ENCODE measurements at places on chromosomes 3 and 15.

DNA sequence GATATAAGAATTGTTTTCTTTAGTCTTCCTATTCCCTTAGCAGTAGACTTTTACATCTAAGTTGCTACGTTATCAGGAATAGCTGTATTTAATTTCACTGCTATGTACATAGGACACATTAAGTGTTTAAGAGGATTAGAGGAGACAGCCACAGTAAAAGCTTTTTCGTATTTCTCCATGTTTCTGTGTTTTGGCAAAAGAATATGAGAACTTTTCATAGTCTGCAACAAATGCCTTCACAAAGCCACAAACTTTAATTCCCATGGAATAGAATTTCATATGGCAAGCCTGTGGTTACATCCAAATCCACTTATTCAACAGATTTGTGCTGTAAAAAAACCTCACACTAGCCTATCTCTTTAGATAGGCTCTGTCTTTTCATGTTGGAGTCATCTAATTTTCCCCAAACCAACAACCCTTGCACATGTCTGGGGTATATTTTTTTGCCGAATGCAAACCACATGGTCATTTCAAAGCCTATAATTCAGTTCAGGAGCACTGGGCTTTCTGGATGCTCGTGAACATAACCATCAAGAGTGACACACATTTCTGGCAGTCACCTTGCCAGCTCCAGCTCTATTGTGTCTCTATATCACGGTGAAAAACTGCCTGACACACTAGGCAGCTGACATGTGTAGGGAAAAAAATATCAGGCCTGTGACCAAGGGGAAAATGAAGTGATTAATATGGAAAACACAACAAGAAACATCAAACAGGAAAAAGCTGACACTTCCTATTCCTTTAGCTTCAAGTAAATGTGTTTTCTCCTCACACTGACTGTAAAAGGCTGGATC is 19.2 kb downstream of the PLD1 start:
- DNase-seq: no peak

GRCh38 chr3:37014620-37015019 is 21.3 kb downstream of the MLH1 start:
- no peak for DNase-seq

- no peak for DNase-seq
Observed at GRCh38 chr15:74317820-74318375, 49.5 kb downstream of the CYP11A1 start.

GRCh38 chr15:55151631-55152030 is 45.1 kb downstream of the RSL24D1 start:
- DNase-seq: no peak

GRCh38 chr3:197010556-197011351 is 18.9 kb downstream of the MELTF start:
- DNase-seq: no peak

GRCh38 chr15:52148403-52148802 is 35.8 kb upstream of the BCL2L10 start:
- DNase-seq: no peak

DNA sequence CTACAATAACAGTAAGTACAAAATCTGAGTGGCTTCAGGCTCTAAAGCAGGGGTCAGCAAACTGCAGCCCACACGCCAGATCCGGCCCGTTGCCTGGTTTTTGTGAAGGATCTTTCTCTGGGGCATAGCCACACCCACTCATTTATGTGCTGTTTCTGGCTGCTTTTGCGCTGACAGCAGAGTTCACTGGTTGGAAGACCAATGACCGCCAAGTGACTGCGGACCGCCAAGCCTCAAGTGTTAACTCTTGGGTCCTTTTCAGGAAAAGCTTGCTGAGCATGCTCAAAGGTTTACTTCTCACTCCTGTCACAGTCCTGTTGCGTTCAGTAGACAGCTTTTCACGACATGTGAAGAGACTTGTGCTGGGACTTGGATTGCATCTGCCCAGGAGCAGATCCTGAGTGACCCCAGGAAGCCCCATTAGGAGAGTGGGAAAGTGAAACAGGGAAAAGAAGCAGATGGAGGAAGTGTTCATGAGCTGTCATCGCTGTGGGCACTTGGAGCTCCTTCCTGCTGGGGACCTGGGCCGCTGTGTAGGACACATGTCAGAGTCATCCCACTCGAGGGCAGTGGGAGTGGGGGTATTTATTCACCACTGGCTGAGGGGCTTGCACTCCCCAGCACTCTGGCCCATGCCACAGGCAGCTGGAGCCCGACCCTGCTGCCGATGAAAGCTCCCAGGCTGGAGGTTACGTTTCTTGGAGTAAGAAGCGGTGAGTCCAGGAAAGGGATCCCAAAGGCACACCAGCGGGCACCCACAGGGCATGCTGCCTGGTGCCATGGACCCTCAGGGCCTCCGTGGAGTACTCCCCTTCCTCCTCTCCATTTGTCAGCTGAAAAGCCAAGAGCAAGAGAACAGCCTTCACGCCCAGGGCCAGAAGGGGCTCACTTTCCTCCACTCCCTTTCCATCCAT is 249.1 kb downstream of the PLCL2 start:
- no peak for DNase-seq

GRCh38 chr3:138078901-138079344 is 36.5 kb downstream of the DZIP1L start:
- DNase-seq: no peak

DNA sequence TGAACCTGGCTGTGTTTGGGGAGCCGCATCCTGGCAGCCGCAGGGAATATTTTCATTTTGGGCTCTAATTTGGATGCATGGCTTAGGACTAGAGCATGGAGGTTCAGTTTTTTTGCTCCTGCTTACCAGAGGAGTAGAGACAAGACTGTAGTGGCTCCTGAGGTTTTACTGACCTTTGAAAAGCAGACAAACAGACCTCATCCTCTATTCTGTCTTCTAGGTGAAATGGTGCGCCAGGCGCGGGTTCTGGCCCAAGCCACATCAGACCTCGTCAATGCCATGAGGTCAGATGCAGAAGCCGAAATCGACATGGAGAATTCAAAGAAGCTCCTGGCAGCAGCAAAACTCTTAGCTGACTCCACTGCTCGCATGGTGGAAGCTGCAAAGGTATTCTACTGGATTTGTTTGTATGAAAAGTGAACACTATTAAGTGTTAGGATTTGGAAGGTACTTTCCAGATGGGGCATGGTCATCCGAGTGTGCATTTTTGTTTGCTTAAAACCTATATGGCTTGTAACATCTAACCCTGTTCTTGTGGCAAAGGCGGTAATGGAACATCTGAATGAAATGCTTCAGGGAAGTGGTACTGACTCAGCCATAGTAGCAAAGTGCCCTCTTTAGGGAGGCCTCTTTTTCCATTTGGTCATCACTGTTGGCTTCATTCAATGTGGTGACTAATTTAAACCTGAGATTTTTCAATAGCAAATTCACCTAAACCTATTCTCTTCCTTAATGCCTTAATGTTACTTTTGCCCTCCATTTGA is 330.7 kb upstream of the TPM1 start:
- DNase-seq: peak; percentile 1

DNA sequence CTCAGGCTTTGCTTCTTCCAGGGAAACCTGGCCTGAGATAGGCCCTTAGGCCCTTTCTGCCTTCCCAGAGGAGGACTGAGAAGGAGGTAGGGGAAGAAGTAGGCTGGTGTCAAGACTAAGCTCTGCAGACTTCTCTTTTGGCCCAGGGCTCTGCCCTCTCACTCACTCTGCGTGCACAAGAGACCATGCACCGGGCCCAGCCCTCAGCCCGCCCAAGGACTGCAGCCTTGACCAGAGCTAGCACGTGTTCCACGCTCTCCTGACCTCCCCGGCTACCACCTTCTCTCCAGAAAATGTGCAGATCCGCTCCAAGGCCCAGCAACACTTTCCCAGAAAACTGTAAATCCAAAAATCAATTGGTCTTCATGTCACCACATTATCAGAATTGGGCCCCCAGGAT is 59.8 kb downstream of the SEMA5B start:
- DNase-seq: no peak

DNA sequence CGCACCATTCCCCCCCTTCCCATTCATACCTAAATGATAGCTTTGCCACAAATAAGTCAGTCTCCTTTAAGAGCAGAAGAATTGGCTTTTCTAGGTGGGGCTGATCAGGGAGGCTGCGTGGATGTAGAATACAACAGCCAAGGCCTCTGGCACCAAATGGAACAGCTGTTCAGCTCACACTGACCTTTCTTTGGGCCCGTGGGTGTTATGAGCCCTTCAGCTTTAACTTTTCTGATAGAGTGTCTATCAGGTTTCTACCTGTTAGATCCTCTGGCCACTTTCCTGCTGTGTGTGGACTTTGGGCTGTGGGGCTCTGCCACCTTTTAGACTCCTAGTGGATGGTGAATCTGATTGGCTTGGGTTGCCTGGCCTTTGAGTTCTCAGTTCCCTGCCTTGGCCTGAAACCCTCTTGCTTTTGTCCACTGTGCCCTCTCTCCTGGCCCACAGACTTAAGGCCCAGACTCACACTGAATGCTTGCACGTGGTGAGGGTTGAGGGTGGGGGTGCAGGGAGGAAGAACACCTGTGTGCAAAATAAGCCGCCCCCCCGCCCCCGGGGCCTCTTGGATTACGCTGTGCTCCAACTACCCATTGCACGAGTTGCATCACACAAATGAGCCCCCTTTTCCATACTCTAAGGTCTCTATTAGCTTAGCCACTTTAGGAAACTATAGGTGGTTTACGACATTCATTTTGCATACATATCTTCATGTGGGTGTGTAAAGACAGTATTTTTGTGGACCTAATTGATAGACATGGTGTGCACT is 1.3 kb upstream of the RFX7 start:
- DNase-seq: peak; percentile 12

DNA sequence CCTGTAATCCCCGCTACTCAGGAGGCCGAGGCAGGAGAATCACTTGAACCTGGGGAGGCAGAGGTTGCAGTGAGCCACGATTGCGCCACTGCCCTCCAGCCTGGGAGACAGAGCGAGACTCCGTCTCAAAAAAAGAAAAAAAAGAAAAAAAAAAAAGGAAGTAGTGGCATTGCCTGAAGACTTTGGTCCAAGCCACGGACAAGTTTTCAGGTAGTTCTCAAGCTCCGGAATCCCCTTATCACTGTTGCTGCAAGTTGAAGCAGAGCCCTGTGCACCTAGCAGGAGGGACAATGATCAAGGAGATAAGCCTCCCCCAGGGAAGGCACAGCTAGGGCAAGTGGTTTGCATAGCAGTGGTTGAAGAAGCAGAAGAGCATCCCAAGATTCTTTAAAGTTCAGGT is 97.6 kb downstream of the MEX3B start:
- no peak for DNase-seq

- no peak for DNase-seq
Observed at GRCh38 chr3:127431066-127431465, 143.2 kb upstream of the PRR20G start.

GRCh38 chr3:122088531-122088930 is 33.4 kb downstream of the CD86 start:
- no peak for DNase-seq

GRCh38 chr3:43870120-43870519 is 179.4 kb downstream of the ABHD5 start:
- no peak for DNase-seq

GRCh38 chr15:78620021-78620526 is 722 bp downstream of the CHRNA3 start:
- DNase-seq: no peak

GRCh38 chr15:74844319-74845207 is 1.6 kb upstream of the ULK3 start:
- DNase-seq: no peak

DNA sequence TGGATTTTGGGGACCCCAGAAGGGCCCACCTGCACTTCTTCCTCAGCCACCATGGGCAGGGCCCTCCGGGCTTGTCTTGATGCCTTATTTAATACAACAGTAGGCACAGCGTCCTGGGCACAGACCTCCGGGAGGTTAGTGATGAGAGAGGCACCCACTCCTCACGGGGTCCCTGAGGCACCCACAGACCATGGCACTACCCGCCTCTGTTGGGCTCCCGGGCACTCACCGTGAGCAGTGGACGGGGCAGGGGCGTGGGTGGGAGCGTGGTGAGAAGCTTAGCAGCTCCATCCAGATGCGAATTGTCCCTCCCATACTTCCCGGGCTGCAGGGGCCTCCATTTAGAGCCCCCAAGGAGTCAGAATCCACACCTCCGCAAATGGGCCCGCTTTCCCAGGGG is 317 bp upstream of the MESP2 start:
- DNase-seq: no peak

DNA sequence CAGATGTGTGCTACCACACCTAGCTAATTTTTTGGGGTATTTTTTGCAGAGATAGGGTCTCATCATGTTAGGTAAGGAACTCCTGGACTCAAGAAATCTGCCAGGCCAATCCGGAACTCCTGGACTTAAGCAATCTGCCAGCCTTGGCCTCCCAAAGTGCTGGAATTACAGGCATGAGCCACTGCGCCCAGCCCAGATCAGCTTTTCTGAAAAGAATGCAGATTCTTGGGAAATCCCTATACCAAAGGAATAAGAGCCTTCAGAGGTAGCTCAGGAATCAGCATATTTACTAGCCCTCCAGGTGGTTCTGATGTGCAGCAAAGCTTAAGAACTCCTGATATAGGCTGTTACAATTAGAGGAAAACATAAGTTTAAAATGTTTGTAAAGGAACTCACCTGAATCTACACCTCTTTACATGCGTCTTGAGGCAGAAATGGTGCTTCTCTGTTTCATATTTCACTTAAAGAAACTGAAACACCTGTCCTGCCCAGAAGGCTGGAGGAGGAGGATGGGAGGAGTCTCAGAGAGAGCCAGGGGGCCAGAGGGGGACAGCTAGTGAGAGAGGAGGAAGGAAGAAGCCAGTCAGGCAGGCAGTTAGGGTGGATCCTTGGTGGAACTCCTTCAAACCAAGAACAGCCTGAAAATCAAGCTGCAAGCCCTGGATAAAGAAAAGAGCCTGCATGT is at the start of gene XCR1:
TSS of gene XCR1 (minus strand) at position 463 of the 685 bp plus-strand sequence. CDS start 5,536 bp downstream, outside the sequence.
- DNase-seq: no peak

DNA sequence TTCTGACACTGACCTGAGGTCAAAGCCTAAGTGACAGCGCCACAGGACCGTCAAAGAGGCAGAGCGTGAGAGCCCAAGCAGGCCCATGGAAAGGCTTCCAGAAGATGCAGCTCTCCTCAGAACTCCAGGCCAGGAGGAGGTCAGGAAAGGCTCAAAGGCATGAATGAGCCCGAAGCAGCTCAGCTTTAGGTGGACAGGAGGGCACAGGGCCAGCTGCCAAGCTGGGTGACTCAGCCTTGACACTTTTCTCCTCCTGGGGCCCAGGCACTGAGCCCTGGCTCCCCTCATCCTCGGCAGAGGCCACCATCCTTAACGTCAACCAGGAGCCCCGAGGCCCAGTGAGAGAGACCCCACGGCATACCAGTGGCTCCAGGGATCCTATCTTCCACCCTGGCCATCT is 62.9 kb downstream of the ADCY5 start:
- DNase-seq: no peak

- no peak for DNase-seq
Observed at GRCh38 chr15:25864966-25865365, 1.8 kb upstream of the ATP10A start.

GRCh38 chr3:53581671-53582070 is 87.3 kb downstream of the CACNA1D start:
- DNase-seq: no peak

GRCh38 chr15:83926116-83926515 is 272.2 kb downstream of the ADAMTSL3 start:
- DNase-seq: no peak

DNA sequence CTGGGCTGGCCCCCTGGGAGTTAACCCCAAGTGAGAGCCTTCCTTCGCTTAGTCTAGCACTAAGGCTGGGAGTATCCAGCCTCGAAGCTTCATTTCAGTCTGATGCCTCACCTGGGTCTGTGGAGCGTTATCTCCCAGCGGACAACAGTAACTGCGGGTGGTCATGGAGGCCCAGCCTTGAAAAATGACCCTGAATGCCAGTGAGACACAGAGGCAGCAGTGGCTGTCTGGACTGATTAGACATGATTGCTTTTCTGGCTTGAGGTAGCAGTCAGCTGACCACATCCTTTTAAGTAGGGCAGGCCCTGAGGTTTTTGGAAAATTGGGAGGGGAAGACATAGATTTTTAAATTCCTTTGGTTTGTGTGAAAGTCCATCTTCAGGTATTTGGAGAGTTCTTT is 28.2 kb upstream of the TRIM59 start:
- no peak for DNase-seq
